Right ventricle myocardium inferior (tissue), 1 donor: ENCODE measurements at places on chromosomes 2 and 18. TPM values are rescaled to one million over a fixed set of nuclear protein-coding genes. Genes with fewer than 3 reads are reported as not detected.

Gene SLC19A3
- 4.5 TPM for total RNA-seq

Gene KLHL29
- total RNA-seq, result 0.54 TPM

Gene SLC9A4
- not detected for total RNA-seq

Gene HRH4
- 0.19 TPM for total RNA-seq

Gene GKN1
- not detected for total RNA-seq

Gene CLHC1
- 6.7 TPM for total RNA-seq

Gene SERPINB11
- total RNA-seq, result not detected

Gene CABYR
- total RNA-seq, result not detected

Gene CAPN14
- total RNA-seq, result 0.35 TPM

Gene SULT1C4
- total RNA-seq, result 2.0 TPM

Gene CROCC2
- not detected for total RNA-seq

Gene APCDD1
- total RNA-seq, result 34.5 TPM

Gene C2orf78
- total RNA-seq, result not detected

Gene C1QL2
- total RNA-seq, result not detected

Gene CD28
- 0.78 TPM for total RNA-seq
